ENCODE measurements at places on chromosomes 5 and 9.

DNA sequence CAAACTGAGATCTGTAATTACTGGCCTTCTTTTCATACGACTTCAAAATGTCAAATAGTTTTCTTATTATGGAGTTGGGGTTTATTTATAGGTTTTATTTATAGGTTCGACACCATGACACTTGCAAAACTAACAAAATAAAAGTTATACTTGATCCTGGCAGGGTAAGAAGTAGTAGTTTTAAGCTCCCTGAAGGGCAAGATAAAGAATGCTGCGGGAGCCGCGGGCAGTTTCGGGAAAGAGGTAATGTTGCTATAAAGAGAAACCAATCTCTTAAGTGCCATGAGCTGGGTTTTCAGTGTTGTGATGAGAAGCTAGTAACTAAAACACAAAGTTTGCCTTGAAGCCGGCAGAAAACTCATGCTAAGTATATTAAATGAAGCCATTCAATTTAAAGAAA, 24.8 kb downstream of the PTPN3 start:
- no peak for DNase-seq

- DNase-seq: no peak
Measured at GRCh38 chr5:31329715-31330114, 136.2 kb downstream of the CDH6 start.

DNA sequence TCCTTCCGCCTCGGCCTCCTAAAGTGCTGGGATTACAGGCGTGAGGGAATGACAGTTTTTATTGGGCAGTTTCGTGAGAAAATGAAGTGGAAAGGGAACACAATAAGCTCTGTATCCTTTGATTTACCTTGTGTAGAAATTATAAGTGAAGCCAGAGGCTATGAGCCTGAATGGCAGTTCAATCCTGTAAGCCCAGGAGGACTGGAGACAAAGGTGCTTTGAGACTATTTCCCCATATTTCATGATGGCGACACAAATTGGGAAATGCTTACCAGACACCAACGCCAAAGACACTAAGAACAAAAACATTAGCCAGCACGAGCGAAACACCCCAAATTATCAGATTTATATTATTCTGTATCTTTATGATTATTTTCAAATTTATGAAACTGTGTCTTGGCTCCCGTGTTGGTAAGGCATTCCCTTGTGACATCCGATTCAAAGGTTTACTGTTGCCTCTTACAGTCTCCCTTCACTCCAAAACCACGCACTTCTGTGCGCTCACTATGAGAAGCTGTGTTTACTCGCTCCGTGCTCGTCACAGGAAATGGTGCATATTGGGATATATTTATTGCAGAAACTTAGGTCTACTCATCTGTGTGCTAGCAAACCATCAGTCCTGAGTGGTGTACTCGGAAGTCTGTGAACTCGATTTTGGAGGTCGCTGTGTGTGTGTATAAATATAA, 73.9 kb downstream of the SH3PXD2B start:
- DNase-seq: no peak

- DNase-seq: no peak
Measured at GRCh38 chr5:146059460-146060220, 45.7 kb downstream of the PLAC8L1 start.

DNA sequence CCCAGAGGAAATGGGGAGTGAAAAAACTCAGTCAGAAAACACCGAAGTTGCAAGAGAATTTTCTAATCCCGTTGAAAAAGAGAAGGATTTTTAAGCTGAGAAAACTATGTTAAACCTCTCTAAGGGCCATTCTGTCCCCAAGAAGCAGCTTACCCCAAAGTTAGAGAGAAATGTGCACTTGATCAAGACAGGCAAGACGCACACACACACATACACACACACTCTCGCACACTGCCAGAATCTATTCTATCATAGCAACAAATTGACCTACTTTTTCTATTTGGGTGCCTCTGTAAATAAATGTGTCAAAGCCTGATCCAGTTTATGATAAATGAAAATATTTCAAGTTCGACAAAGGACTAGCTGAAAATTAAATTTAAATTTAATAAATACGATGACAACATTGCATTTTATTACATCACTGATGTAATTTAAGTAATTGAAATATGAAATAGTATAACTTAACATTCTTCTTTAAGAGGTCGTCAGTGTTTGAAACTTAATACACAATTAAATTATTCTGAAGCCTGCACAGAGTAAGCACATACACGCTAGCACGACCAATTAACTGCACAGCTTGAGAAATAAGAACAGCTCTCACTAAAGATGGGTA, 5.9 kb downstream of the NFIL3 start:
- DNase-seq: no peak

DNA sequence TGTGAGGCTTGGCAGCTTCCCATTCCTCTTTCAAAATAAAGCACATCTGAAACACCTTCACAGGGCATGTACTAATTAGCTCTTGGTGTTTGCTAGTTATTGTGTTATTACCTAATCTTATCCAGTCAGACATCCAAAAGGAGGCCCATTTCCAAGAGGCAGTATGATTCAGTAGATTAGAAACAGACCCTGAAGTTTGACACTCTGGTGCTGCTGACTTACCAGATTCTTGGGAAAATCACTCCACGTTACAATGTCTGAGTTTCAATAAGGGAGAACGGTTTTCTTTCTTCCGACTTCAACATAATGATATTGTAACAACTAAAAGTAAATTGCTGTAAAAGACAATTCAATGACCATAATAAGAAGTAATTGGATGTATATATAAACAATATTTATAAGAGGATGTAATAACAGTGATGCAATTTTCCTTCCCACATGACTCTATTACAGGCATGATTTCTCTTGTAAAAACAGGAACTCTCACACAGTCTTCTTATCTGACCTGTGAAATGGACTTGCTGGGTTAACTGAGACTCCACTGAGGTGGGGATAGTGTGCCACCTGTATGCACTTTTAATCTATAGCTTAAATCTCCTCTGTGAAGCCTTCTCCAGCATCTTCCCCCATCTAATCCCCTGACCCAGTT, 181.3 kb upstream of the ELL2 start:
- DNase-seq: no peak

GRCh38 chr5:74765201-74765600, 1.7 kb downstream of the GFM2 start:
- no peak for DNase-seq

GRCh38 chr9:100602342-100602801, 24.5 kb downstream of the CAVIN4 start:
- no peak for DNase-seq

GRCh38 chr5:81830596-81830995, 79.7 kb upstream of the SSBP2 start:
- no peak for DNase-seq

- no peak for DNase-seq
Measured at GRCh38 chr5:132528866-132529634, 14.3 kb downstream of the IL5 start.

GRCh38 chr9:137444106-137444790, 3.1 kb upstream of the ENTPD8 start:
- DNase-seq: peak; percentile 49

Data from left lung (tissue), 14 donors.